ENCODE measurements at places on chromosomes 5 and 9.

GRCh38 chr5:33401482-33402390, 39.0 kb upstream of the TARS1 start:
- no peak for DNase-seq

GRCh38 chr9:129406278-129407225, 214.3 kb downstream of the C9orf50 start:
- no peak for DNase-seq

GRCh38 chr5:1331861-1332405, 13.0 kb downstream of the CLPTM1L start:
- no peak for DNase-seq

GRCh38 chr9:113652355-113653152, 189.0 kb downstream of the RGS3 start:
- DNase-seq = no peak

GRCh38 chr9:27089706-27090105, 19.3 kb upstream of the TEK start:
- DNase-seq = no peak

DNA sequence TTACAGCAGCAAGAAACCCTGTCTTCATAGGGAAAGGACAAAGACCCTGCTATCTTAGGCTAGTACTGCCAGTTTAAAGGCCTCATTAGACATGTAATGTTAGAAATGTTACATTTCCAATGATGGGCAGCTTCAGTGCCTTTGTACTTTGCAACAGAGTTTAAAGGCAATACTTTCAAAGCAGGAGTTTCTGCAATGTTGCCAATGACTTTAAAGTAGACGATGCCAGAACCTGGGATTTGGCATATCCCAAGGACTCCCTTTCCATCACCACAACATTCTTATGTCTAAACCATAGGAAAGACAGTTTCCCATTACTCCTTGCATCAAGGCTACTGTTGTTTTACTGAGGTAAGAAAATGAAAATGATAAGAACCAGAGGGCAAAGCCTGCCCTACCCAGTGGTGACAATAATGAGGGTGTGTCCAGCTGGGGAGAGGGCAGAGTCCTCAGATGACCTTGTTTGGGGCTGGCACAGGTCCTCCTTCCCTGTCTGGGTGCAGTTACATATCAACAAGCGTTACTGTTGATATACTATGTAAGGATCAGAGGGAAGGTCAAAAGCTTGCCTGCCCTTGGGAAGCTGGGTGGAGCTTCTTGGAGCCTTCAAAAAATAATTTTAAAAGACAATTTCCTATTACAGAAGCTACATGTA, 27.5 kb upstream of the MLANA start:
- no peak for DNase-seq

- DNase-seq = no peak
Observed at GRCh38 chr9:115373000-115373709, 255.2 kb upstream of the TNC start.

DNA sequence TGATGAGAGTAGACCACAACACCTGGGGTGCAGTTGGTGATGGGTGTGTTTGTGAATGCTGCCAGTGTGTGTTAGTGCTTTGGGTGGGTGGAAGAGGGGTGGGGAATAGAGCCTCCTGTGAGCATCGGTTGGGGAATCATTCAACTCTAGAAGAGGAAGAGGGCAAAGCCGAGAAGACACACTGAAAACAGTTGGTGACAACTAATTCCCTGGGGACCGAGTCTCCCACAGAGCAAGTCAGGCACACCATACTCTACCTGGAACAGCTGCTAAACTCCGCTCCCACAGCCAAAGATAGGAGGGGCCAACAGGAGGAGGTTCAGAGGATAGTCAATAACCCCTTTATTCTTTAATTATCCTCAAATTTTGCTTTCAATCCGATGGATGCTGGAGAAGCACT, 1.6 kb upstream of the ARHGEF39 start:
- no peak for DNase-seq

DNA sequence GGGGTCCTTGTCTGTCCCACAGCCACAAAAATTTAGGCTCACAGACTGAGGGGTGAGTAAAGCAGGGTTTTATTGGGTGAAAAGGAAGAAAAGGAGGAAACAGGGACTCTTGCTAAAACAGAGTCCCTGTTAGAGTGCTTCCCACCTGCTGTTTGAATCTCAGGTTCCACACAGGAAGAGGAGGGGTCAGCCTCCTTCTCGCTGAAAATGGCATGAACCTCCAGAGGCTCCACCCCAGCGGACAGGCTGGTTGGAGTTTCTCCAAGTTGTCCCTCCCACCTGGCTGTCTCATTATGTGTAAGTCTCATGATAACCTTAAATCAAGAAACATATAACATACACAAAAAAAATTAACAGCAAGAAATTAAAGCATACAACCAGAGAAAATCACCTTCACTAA, 28.3 kb upstream of the UHRF2 start:
- no peak for DNase-seq
